Aorta (tissue), 5 donors: ENCODE measurements at places on chromosomes 4 and X.

DNA sequence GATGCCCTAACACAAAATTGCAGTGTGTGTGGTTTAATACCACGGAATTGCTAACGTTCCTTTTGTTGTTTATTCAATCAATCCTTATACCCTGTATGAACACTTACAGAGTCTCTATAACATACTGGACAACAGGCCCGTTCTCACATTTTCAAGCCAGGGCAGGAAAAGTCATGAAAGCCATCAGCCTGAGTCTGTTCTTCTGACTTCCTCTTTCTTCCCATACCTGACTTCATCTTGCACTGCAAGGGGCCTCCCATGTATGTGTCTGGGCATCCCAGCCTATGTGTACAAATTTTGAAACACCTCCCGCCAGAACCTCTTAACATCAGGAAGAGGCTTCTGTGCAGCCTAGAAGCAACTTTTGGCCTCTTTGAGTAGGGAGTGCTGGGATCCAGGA, 4.9 kb upstream of the SHISA3 start:
- DNase-seq, result no peak

- no peak for DNase-seq
Measured at GRCh38 chr4:26162101-26162500, 158.7 kb upstream of the RBPJ start.

DNA sequence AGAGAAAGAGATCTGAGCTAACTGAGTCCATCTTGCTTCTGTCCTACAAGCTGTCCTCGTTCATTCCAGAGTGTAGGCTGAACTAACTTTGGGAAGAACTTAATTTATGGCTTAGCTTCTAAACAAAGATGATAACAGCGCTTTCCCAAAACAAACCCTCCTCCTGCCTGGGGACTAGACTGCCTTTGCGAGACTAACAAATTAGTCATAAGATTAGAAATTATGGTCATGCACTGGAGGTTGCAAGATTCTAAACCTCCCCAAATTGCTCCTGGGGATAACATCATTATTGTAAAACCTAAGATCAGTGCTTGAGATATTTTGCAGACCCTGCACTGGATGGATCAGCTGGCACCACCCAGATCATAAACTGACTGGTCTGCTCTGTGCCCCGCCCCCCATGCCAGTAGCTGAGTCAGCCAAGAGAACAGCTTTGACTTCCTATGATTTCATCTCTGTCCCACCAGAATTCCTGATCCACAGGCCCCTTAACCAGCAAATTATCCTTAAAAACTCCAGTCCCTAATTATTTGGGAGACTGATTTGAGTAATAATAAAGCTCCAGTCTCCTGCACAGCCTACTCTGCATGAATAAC, 883.3 kb downstream of the TRIML1 start:
- no peak for DNase-seq

GRCh38 chr4:48483006-48483776, at the start of gene SLC10A4:
SLC10A4 (plus strand) TSS chr4:48483343; CDS start chr4:48483562, 219 bp downstream.
- no peak for DNase-seq

DNA sequence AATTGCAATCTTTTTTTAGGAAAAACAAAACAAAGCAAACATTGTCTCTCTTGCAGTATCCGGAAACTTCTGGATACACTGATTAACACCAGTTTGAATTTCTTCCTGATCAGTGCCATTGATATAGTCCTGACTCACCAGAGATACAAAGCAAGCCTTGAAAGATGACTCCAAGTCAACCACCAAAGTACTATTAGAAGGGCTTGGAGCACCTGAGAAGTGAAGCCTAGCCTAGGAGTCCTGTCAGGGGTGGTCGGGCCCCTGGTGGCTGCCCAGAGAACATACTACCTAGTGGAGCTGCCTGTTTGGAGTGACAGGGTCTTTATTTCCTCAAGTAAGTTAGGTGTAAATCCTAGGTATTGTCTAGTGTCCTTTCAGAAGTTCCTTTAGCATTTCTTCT, 593.2 kb downstream of the ZNF674 start:
- DNase-seq, result no peak
